ENCODE measurements at places on chromosomes 5 and 9.

- no peak for DNase-seq
These were observed 654.2 kb downstream of the TLE1 start for GRCh38 chr9:81035171-81035570.

GRCh38 chr5:124986667-124987066 is 240.2 kb upstream of the ZNF608 start:
- no peak for DNase-seq

GRCh38 chr5:77853353-77853907 is 77.3 kb upstream of the TBCA start:
- DNase-seq = no peak

DNA sequence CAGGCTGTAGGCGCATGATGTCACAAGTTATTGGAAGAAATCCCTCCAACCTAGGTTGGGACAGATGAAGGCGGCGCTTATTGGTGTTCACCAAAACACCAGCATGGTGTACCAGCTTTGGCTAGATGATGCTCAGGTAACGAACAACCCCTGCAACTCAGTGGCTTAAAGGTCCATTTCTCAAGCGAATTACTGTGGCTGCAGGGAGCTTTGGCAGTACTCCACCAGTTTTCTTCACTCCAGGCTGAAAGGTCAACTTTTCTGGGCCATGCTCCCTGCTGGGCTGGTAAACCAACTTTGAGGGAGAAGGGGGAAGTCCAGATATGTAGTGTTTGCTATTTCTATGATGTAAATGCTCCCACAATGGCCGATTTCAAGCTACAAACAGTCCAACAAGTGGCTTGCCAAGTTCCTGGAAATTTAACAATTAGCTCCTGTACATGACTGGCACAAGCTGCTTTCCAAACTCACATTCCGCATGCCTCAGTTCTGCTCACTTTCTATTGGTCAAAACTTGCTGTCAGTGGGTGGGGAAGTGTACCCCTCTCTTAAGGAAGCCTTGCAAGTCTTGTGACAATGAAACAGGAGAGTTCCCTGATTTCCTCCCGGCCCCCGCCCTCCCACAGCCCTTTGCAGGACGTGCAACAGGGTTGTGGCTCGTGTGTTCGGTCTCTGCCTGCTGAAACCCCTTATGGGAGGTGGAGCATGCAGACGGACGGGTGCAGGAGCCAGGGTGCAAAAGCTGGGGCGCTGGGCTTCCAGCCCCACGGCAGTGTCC is 588 bp upstream of the ZBED3 start:
- DNase-seq = no peak

DNA sequence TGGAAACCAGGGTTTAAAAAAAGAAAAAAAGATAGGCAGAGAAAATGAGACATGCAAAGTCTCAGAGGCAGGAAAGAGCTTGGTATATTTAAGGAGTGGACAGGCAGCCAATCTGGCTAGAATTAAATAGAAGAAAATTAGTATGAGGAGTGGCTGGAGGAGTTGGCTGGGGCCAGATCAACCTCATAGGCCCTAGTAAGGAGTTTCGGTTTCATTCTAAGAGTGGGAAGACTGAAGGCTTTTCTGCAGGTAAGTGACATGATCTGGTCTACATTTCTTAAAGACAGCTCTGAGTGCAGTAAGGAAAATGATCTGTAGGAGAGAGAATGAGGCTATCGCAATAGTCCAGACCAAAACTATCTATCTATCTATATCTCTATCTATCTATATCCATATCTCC is 27.5 kb downstream of the ADRB2 start:
- no peak for DNase-seq

DNA sequence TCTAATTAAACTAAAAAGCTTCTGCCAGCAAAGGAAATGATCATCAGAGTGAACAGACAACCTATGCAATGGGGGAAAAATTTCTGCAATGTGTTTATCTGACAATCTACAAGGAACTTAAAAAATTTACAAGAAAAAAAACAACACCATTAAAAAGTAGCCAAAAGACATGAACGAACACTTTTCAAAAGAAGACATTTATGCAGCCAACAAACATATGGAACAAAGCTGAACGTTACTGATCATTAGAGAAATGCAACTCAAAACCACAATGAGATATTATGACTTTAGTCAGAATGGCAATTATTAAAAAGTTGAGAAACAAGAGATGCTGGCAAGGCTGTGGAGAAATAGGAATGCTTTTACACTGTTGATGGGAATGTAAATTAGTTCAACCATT is 530.4 kb upstream of the DAB2 start:
- no peak for DNase-seq

GRCh38 chr9:136372561-136373299 is 739 bp downstream of the CARD9 start:
- no peak for DNase-seq

GRCh38 chr9:115121181-115121580 is 3.2 kb upstream of the TNC start:
- DNase-seq = no peak

GRCh38 chr9:114270120-114270975 is 52.5 kb upstream of the ORM1 start:
- DNase-seq = no peak

DNA sequence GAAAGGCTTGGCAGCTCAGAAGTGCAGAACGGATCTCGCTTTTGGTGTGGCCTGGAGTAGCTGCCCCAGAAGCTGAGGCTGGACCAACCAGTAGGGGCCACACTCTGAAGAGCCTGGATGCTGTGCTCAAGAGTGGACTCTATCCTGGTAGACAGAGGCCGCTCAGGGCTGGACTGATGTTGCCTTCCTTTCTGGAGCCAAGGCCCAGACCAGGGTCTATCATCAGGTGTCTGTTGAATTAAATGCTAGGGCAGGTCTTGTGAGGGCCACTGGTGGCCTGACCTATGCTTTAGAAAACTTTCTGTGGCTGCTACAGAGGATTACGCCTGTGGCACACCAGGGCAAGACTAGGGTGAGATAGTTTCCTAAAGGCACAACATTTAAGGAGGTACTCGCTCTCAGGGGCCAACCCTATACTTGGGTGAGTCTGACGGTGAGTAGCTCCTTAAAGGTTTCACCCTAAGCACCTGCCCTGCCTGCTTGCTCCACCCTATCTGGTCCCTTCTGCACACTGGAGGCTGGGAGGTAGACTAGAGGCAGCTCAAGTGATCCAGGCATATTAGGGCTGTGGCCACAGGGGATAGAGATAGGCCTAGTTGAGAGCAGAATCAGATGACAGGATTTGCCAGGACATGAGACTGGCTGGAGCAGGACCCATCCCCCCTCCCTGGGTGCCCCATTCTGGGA is 9.8 kb upstream of the IRF1 start:
- DNase-seq = no peak

DNA sequence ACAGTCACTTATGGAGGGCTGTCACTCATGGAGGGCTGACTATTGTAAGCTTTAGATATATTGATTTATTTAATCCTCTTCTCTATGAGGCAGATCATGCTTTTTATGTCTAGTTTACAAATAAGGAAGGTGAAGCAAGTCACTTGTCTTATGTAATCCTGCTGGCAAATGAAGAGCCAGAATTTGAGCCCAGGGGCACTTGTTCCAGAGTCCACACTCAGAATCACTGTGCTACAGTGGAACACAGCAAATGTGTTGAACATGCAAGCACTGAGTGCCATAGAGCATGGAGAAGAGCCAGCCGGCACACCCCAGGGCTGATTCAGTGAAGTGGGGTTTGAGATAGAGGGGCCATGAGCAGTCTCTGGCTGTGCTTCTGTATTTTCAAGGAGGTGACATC is 326.6 kb downstream of the MARCHF11 start:
- no peak for DNase-seq

DNA sequence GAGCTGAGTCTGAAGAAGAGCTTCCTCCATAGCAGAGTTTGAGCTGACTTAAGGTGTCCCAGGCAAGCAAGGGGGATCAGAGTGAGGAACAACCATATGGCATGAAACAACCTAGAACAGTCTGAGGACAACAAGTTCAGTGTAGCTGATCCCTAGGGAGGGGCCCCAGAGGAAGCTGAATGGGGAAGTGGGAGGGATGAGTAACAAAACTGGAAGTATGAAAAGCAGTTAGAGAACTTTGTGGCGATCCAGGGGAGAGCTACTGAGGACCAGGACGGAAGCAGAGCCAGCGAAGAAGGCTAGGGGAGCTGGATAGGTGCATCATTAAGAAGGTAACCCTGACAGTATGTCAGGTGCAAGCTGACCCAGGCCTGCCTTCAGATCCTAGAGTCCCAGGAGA is 580.8 kb downstream of the BNC2 start:
- no peak for DNase-seq

DNA sequence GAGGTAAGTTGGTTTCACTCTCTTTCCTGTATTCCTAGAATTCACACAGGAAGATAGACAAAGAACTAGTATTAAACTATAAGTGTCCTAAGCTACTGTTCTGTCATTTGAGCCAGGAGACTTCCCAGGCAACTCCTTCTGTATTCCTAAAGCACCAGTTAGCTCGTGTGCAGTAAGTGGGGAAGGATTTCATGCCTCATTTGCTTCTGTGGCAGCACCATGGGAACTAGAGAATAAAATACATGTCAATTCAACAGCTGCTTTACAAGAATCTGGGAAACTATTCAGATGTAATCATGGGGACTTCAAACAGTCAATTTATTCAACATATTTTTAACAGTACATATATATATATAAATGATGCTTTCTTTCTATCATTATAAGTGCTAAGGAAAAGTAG is 762.3 kb downstream of the PRELID2 start:
- no peak for DNase-seq

- no peak for DNase-seq
These were observed 136.5 kb upstream of the LARP1 start for GRCh38 chr5:154618696-154619095.

Data from stimulated activated CD4-positive, alpha-beta T cell treated with anti-CD3 and anti-CD28 coated beads, Interleukin-1b, Interleukin-23, amount 100 ng/mL, for 1 hour (primary cell).